ENCODE measurements at places on chromosomes 2 and 18. TPM values are rescaled to one million over a fixed set of nuclear protein-coding genes. Genes with fewer than 3 reads are reported as not detected.

Gene PEX13
- 13.7 TPM for total RNA-seq

Gene PTMA
- total RNA-seq = 2,614 TPM

Gene IFIH1
- total RNA-seq = 7.7 TPM

Gene MAB21L4
- total RNA-seq = not detected

Gene DSC2
- total RNA-seq = 0.82 TPM

Gene EML6
- 0.49 TPM for total RNA-seq

Gene FMNL2
- total RNA-seq = 28.0 TPM

Gene INPP5D
- total RNA-seq = 0.98 TPM

Gene KCNS3
- not detected for total RNA-seq

Gene SH3BP4
- 49.7 TPM for total RNA-seq

Gene PER2
- 10.8 TPM for total RNA-seq

Gene GPN1
- 49.0 TPM for total RNA-seq

Gene B3GNT7
- total RNA-seq = 0.27 TPM

Gene SP140
- total RNA-seq = 0.09 TPM

Gene TLX2
- not detected for total RNA-seq

Gene CFAP221
- not detected for total RNA-seq

Gene CAPN13
- total RNA-seq = not detected

Gene ANKRD30B
- total RNA-seq = 2.7 TPM

Gene ACKR3
- total RNA-seq = 2.0 TPM

Gene FSHR
- not detected for total RNA-seq

Gene SEPTIN10
- total RNA-seq = 137 TPM

Gene LRP1B
- total RNA-seq = 0.36 TPM

Gene SOX11
- not detected for total RNA-seq

Gene CSRNP3
- 3.4 TPM for total RNA-seq

Gene IKZF2
- 11.3 TPM for total RNA-seq

Gene REG1A
- total RNA-seq = not detected

Gene RNF125
- total RNA-seq = 0.65 TPM

Gene CROCC2
- 0.41 TPM for total RNA-seq

Gene GAL3ST2
- 0.25 TPM for total RNA-seq

Gene SALL3
- total RNA-seq = not detected

Gene PLEKHB2
- total RNA-seq = 43.3 TPM

Gene ANKMY1
- total RNA-seq = 11.0 TPM

Gene OR6B3
- not detected for total RNA-seq

Gene FBXO41
- 0.18 TPM for total RNA-seq

Gene CD28
- total RNA-seq = not detected

Gene MYCN
- not detected for total RNA-seq

Gene EN1
- 0.63 TPM for total RNA-seq

Gene GTF3C2
- total RNA-seq = 27.2 TPM

Gene AGXT
- total RNA-seq = not detected

Gene FANCL
- total RNA-seq = 29.6 TPM

Gene ALK
- 0.27 TPM for total RNA-seq

Gene TGFA
- total RNA-seq = not detected

Gene PUS10
- 8.8 TPM for total RNA-seq

Gene CDH19
- not detected for total RNA-seq

Gene C2orf72
- total RNA-seq = not detected

Gene EML4
- total RNA-seq = 50.9 TPM
